Adrenal gland (tissue), 19 donors: ENCODE measurements at places on chromosomes 3 and 15. TPM values are rescaled to one million over a fixed set of nuclear protein-coding genes. Genes with fewer than 3 reads are reported as not detected.

Gene RTP1
- total RNA-seq, result not detected

Gene ASB14
- total RNA-seq, result not detected

Gene NECTIN3
- total RNA-seq, result 13.6 TPM

Gene CCDC50
- total RNA-seq, result 87.8 TPM

Gene PIGZ
- 0.39 TPM for total RNA-seq

Gene GPR27
- total RNA-seq, result 3.7 TPM

Gene ALS2CL
- 15.6 TPM for total RNA-seq

Gene CDHR4
- not detected for total RNA-seq

Gene ROPN1
- not detected for total RNA-seq

GRCh38 chr3:174431717-174432116 lies 427.4 kb upstream of the NAALADL2 start:
- DNase-seq, result no peak

DNA sequence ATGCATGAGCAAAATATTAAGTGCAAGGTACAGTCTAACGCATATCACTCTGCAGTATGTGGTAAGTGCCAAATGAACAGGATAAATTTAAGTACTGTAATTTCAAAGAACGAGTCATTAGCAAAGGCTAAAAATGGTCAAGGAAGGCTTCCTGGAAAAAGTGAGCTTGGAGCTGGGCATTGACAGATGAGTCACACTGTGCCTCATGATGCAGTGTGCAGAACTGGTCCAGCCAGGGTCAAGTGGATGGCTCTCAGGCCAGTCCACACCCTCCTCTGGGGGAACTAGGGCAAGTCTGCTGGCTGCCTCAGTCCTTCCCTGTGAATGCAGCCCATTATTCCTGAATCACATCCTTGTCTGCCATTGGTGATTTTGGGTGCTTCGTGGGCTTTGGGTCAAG lies 76.3 kb downstream of the CACNA1D start:
- peak; percentile 70 for DNase-seq

GRCh38 chr3:42353631-42354030 lies 56.8 kb downstream of the LYZL4 start:
- no peak for DNase-seq

- peak; percentile 71 for DNase-seq
These were observed 17.7 kb downstream of the PTH1R start for GRCh38 chr3:46895204-46895660.

DNA sequence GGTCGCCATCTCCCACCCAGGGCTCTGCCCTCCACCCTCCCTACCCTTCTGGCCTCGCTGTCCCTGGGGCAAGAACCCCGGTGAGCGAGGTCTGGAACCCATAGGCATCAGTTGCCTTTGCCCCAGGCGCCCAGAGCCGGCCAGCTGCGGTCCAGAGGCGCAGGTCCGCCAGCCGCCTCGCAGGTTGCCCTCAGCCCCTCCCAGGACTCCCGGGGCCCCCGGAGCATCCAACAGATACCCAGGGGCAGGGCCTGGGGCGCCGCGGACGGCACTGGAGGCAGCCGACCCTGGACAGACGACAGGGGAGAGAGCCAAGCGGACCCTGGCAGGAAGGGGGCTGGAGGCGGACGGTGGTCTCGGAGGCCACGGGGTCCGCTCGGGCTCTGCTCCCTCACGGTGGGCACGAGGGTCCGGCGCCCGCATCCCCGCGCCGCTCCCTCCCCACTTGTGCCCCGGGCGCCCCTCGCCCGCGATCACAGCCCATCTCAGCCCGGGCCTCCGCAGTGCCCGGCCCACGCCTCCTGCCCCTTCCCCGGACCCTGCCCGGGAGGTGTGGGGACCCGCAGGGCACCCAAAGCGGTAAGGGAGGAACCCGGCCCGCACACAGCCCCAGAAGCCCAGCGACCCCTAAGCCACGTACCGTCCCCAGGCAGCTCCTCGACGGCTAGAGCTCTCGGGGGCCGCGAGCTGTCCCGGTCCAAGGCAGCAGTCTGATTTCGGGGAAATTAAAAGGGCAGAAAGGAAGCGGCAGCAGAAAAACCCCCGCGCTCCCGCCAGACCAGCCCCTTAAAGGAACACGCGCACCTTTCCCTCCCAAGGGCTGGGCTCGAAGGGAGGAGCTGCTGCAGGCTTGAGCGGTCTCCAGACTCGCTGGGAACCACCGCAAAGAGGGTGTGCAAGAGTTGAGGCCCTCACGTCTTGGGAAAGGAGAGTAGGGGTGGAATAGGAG lies at the start of gene HAPLN3:
Gene HAPLN3, minus strand, starts transcription at position 726 of the 949 bp plus-strand sequence. CDS start 8,246 bp downstream, outside the sequence.
- DNase-seq, result no peak

GRCh38 chr3:52784931-52785590 lies 7.7 kb downstream of the ITIH1 start:
- no peak for DNase-seq

DNA sequence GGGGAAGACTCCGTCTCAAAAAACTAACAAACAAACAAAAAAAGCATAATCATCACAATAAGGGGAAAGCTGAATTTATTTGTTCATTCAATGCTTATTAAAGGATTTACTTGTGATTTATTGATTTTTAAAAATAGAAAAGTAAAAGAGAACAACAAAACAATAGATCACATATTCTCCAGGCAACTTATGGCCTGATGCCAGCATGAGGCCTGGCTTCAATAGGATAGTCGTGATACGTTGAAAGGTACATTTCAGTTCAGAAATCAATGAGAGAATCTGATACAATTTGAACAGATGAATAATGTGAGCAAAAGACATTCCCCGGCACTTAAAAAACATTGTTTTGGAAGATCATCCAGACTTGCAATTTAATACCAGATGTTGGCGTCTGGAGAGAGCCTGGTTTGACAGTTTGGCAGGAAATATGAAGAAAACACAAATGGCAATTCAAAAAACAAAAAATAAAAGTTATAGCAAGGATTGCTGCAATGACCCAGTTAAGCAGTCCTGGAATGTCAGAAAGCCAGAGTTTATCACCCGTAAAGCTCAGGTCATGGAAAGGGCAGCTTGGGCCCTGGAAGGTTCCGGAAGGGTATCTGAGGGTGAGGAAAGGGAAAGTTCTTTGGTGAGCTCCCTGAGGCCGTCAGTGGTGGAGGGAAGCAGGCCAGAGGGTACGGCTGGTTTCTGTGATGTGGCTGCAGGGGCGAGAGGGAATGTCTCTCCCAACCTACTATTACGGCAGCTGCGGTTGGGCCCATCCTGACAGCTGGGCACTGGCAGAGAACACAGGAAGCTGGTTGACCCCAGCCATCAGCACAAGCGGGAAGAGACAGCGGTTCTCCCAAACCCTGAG lies 230.2 kb upstream of the HES1 start:
- peak; percentile 78 for DNase-seq

DNA sequence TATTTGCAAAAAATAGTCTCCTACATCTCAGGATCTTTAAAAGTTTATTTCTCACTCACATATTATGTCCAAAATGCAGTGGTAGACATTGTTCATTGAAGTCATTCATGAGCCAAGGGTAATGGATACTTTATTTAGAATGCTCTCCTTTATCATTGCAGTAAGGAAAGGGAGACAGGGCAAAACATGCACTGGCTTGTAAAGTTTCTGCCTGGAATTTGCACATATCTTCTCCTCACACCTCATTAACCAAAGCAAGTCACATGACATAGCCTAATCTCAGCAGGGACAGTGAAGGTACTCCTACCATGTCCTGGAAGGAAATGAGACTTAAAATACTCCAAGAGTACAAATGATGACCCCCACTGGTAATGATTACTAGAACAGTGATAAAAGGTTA lies 333.7 kb upstream of the EPHA3 start:
- no peak for DNase-seq

- peak; percentile 19 for DNase-seq
These were observed 217.0 kb downstream of the ZNF621 start for GRCh38 chr3:40741729-40742128.

DNA sequence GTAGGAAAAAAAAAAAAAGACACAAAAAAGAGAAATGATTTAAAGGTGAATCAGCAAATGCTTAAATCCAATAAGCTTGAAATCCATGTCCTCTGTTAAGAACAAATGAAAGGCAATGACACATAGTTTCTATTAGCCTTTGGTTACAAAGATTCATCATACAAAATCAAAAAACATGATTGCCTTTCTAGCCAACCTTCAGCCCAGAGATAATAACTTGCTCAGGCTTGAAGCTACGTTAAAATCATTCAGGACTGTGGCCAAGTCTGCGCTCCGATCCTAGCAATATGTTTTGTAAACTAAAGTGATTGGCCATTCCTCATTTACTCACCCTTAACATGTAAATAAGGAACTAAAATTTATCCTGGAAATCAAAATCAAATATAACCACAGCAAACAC lies 556.7 kb downstream of the FGF12 start:
- DNase-seq, result peak; percentile 51

DNA sequence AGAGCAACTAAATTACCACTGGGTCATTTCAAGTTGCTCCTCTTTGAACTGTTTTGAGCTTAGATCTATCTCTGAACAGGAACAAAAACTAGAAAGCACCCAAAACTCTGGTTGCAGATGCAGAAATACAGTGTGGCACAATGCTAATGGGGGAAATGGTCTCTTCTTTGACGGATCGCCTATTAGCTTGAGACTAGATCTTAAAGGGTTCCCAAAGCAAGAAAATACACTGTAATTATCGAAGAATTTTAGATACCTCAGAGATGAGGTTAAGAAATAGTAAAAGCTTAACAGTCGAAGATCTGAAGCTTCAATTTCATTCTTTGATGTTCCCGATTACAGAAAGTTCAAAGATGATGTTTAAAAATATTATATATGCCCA lies 818 bp downstream of the PPP1R2 start:
- no peak for DNase-seq

GRCh38 chr15:81133782-81134461 lies at the start of gene CFAP161:
Gene CFAP161, plus strand, starts transcription at chr15:81134270. Its CDS starts 60 bp downstream, at chr15:81134330.
- peak; percentile 76 for DNase-seq

- DNase-seq, result peak; percentile 78
These were observed 86.6 kb downstream of the CHRD start for GRCh38 chr3:184466413-184466960.

DNA sequence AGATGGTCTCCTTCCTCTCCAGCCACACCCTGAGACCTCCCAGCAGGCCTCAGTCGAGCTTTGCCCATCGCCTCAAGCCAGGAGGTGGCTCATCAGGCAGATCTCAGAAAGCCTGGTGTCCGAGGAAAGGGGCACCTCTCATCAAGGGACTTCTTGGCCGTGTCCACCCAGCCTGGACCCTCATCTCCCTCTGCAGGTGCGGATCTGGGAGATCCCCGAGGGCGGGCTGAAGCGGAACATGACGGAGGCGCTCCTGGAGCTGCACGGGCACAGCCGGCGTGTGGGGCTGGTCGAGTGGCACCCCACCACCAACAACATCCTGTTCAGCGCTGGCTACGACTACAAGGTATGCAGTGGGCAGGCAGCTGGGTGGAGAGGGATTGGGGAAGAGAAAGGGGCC lies 110.2 kb downstream of the ANP32A start:
- DNase-seq, result no peak

DNA sequence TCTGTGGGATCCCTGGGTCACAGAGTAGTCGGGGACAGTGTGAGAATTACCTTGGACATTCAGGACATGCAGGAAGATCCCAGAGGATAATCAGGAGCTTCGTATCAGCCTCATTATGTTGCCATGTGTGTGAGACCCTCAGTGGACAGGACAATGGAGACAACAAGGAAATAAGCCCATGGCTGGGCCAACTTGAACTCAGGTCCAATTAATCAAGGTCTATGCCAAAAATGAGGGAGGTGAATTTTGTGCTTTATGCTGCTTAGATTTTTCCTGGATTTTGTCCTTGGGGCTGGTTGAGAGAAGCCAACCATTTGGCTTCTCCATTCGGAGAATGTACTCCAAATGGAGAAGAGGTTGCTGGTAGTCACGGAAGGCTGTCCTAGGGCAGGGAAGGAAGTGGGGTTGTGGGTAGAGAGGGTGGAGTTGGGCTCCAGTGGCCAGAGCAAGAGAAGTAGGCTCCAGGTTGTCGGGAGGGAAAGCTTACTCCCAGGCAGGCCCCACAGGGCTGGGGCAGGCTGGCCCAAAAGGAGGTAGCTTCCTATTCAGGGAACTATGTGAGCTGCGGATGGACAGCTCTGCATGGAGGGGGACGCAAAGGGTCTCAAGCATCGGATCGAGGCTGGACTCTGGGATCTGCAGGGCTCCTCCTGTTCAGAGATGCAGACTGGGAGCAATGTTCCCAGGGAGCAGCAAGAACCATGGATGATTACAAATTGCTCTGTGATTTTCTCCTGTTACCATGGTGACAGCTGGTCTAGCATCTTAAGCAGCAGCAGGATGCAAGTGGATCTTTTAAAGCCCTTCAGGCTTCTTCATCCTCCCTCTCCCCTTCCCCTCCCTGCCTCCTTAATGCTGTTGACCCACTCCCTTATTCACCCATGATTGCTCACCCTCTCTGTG lies 91.1 kb downstream of the WNT7A start:
- DNase-seq, result no peak

DNA sequence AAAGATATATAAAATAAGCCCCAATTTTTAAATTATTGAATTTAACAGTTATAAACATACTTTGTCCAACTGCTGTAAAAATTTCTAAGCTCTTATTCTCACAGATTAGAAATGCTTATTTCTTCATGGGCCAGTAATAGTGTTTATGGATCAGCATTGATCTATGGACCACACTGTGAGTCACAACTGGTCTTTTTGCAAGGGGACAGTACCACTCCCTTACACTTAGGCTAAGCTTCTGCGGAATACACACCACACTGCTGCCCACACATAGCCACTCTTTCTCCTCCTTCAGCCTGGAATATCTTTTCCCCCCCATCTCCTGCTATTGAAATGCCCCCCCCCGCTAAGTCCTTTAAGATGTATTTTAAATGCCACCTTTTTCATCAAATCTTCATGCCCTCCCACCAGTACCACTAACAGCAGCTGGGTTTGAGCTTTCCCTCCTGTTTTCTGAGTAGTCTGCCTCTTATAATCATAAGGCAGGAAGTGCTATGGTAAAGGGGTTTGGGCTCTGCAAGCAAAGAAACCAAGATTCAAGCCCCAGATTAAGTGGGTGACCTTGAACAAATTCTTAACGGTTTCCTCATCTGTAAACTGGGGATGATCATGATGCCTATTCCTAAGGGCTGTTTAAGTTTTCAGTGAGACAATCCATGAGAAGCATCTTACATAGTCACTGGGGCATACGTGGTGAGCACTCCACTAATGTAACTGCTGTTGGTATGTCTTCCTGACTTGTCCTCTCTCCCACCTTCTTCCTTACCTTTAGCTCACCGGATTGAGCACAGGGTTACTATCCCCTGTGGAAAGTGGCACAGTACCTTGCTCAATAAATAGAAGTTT lies 69.2 kb downstream of the DCUN1D1 start:
- no peak for DNase-seq

DNA sequence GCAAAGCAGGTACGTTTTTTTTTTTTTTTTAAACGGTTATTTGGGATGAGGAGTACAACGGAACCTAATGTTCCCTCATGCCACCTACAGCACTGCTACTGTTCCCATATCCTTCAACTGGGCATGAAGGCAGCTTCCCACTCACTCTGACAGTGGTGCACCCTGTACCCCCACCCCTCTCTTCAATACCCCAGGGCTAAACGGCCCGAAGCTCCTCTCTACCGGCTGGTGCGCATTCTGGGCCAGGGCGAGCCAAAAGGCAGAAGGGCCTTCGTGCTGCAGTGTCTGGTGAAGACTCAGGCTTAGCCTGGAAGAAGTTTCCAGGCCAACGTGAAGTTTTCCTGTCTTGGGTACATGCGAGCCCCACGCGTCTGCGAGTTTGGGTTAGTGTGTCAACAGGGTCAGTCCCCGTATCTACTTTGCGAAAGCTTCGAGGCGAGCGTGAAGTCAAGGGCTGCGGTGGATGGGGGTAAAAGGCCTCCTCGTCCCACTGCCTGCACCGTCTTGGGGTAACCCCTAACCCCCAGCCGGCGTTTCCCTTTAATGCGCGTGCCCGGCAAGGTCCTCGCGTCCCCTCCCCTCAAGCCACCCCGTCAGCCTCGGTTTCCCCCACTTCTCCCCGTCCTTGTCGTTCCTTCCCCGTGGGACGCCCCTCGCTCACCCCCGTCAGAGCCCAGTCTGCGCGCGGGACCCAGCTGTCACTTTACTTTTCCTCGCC lies 765 bp upstream of the UBE2E2 start:
- DNase-seq, result peak; percentile 38

- DNase-seq, result no peak
These were observed 154.9 kb downstream of the KLHL25 start for GRCh38 chr15:85639752-85640381.
